ENCODE measurements at places on chromosomes 12 and 14. TPM values are rescaled to one million over a fixed set of nuclear protein-coding genes. Genes with fewer than 3 reads are reported as not detected.

The RPL10L gene
- total RNA-seq = 15.8 TPM

DNA sequence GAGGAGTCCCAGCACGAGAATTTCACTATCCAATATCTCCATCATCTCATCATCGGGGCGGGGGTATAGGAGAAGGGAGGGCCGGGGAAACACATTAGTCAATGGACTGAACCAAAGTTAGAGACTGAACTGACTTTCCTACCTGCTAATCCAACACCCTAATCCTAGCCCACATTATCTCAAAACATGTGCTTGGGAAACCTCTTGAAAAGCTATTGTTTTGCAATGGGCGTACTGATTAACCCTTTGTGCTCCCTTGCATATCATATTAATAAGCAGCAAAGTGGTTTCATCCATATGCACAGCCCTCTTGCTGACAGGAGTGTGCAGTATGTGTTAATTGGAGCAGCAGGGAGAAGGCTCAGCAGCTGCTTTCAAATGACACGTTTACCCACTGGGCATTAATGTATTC lies 125.7 kb upstream of the GRIP1 start:
- no peak for DNase-seq

- DNase-seq = peak; percentile 12
Observed at GRCh38 chr12:130053651-130054069, 108.6 kb upstream of the FZD10 start.

The GYS2 gene
- not detected for total RNA-seq

The FKBP11 gene
- 22.9 TPM for total RNA-seq

DNA sequence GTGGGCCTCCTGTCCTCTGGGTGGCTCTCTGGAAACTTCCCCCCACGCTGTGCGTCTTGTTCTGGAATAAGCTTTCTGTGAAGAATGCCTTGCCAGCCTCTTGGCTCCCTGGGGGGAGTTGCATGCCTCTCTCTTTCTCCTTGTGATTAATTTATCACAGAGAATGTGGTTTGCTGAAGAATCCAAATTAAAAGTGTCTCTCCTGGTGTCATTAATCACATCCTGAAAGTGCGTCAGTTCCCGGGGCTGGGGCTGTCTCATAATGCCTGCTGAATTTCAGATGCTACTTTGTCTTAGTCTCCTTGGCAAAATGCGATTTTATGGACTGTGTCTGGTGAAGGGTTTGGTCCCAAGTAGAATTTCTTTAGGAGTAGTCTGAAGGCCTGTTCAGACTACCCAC lies 787.7 kb upstream of the TMEM132C start:
- DNase-seq = no peak

The PRR4 gene
- 0.79 TPM for total RNA-seq

DNA sequence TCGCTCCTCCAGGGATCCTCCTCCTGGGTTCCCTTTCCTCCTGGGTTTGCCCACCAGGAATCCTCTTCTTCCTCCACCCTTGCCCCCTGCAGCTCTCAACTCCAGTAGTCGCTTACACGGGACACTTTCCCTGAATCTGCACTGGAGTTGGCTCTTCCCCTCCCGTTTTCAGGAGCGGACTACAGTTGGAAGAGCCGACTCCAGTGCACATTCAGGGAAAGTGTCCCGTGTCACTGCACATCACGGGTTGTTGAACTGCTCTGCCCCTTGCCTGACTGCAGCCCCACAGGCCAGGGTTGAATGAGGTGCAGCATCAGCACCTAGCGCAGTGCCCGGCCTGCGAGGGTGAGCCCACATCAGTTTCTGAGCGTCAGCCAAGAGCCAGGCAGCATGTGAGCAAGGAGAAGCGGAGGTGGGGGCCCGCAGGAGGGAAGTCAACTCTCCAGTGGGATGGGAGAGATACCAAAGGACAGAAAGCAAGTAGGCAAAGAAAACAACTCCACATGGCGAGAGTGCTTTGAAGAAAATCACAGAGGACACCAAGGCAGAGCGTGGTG lies 13.1 kb downstream of the RAPGEF3 start:
- DNase-seq = no peak

GRCh38 chr12:58104351-58104755 lies 163.0 kb downstream of the ATP23 start:
- no peak for DNase-seq

GRCh38 chr14:101027966-101028365 lies 124.4 kb upstream of the RTL1 start:
- DNase-seq = no peak

- DNase-seq = no peak
Observed at GRCh38 chr14:63952053-63952932, 99.5 kb downstream of the SYNE2 start.

DNA sequence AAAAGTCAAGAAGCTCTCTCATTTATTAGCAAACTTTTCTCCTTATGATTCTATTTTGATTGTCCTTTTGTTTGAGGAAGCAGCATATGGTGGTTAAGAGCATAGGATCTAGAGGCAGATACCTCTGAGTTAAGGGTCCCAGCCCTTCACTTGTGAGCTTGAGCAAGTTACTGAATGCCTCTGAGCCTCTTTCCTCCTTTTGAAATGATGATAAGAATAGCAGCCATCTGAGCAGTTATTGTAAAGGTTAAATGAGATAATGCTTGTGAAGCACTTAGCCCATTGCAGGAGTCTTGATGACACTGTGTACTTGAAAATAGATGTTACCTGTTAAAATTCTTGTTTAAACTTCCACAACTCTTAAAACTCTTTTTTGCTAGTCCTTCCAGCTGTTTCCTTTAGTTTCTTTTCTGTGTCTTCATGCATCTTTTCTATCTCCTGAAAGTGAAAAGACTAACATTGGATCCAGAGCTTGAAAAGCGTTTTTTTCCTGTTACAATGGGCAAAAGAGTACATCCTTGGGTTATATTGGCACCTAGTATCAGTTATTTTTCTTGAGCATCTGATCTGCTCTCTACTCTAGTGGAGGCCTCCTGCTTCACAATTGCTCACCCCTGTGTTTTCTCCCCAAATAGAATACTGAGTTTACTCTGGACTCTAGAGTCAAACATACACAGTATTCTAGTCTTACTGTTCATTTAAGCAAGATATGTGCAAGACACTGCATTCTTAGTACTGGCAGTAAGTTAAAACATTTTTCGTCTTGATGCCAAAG lies 3.1 kb downstream of the HIF1A start:
- DNase-seq = no peak

DNA sequence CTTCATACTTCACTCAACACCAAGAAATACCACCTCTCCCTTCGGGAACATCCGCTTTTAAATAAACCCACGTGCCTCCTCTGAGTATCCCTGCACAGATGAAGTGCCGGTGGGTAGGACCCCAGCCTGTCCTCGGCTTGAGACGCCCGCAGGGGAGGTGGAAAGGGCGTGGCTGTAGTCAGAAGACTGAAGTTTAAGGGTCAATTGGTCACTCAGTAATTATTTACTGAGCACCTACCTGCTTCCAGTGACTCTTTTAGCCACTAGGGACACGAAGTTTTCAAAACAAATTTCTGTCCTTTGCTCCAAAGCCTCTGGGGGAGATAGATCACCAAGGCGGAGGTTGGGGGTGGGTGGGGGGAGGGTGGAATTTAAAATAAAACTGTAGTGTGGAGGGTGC lies 309.4 kb downstream of the VRK1 start:
- DNase-seq = no peak

DNA sequence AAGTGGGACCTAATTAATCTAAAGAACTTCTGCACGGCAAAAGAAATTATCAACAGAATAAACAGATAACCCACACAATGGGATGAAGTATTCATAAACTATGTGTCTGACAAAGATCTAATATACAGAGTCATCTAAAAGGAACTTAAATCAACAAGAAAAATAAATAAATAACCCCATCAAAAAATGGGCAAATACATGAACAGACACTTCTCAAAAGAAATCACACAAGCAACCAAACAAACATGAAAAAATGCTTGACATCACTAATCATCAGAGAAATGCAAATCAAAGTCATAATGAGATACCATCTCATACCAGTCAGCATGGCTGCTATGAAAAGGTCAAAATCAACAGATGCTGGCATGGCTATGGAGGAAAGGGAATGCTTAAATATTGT lies 466.9 kb downstream of the SOX5 start:
- DNase-seq = no peak

GRCh38 chr12:101207086-101207780 lies 2.8 kb downstream of the SLC5A8 start:
- no peak for DNase-seq

DNA sequence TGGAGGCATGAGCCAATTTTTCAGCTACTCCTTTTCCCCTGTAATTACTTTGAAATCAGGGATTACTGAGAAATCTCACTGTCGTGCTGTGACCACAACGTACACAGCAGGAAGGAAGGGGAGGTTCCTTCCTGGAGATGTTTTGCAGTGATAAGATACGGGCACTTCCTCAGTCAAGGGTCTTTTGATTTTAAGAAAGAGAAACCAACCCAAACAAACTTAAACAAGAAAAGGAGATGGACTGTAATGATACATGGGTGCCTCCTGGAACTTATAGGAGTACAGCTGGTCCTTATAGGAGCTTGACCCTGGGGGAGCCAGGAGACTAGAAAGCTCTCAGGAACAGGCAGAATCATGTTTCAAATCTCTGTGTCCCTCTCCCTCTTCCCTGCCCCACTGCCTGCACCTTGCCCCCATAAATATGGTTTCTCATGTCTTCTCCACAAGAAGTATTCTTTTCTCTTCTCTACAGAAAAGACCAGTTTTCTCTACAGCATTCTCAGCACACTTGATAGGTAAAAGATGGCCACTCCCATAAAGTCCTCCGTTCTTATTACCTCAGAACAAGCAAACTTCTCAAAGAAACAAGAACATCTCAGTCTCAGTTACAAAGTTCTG lies 281.1 kb upstream of the AMIGO2 start:
- DNase-seq = peak; percentile 19

DNA sequence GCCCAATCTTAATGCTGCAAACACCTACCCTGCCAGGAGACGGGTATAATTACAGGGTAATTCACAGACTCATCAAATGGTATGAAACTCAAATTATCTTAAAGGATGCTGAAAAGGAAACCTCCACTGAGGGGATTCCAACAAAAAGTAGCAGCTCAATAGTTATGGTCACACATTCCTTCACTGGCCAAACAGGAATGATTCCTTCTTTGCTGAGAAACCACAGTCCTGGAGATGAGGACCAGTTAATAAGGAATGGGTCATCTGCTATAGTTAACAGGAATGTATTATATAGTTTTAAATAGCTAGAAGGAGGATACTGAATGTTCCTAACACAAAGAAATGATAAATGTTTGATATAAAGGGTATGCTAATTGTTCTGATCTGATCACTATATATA lies 136.9 kb downstream of the STXBP6 start:
- no peak for DNase-seq

GRCh38 chr12:8549381-8549780 lies 8.7 kb upstream of the CLEC4E start:
- DNase-seq = no peak

- DNase-seq = no peak
Observed at GRCh38 chr12:116076399-116076798, 201.1 kb downstream of the MED13L start.

GRCh38 chr12:55019784-55020183 lies at the start of gene NEUROD4:
Gene NEUROD4, plus strand, starts transcription at chr12:55019974. Its CDS starts 6,466 bp downstream, at chr12:55026440.
- DNase-seq = no peak

- DNase-seq = no peak
Observed at GRCh38 chr12:111398530-111398929, 7.2 kb upstream of the SH2B3 start.

- DNase-seq = no peak
Observed at GRCh38 chr12:116441292-116441691, 117.9 kb upstream of the MAP1LC3B2 start.

GRCh38 chr14:31703056-31703455 lies 141.9 kb downstream of the NUBPL start:
- DNase-seq = no peak

DNA sequence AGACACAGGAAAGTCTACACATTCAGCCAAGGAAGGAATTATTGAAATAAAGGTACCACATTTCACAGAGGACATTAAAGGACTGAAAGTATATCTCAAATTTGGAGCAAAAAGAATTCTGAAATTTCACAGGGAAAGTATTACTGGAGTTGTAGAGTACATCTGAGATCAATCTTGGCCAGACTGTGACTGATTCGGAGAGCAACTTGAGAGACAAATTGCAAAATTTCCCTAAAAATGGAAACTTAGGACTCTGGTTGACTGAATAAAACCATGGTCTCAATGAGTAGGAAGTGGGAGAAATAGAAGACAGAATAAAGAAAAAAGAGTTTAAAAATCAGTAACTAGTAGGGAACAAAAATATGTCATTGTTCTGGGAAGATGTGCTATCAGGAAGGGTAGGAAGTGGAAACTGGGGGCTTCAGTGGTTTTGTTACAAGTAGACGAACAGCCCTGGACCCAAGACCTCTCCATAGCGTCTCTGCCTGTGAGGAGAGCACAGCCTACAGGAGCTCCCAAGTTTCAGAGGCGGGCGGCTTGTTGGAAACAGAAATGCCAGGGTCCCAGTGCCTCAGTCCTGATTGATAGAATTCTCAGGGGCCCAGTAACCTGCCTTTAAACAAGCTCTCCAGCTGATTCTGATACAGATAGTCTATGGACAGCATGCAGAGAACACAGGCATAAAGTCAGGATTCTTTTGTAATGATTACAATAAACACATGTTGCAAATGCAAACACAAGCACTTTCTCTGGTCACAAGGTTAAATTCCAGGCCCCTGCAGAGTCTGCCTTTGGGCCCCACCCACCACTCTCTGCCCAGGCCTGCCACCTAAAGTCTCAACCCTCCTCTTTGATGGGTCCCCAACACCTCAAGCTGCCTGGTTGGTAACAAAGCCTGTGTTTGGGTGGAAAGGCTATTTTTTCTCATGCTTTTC lies 63.1 kb downstream of the BBS10 start:
- DNase-seq = no peak

The PIK3C2G gene
- total RNA-seq = 0.32 TPM

GRCh38 chr12:57086493-57087009 lies 2.4 kb upstream of the NAB2 start:
- peak; percentile 81 for DNase-seq

The COCH gene
- 1.6 TPM for total RNA-seq

The CNTN1 gene
- 1.3 TPM for total RNA-seq

- DNase-seq = no peak
Observed at GRCh38 chr14:68730348-68730747, 62.5 kb downstream of the ZFP36L1 start.

DNA sequence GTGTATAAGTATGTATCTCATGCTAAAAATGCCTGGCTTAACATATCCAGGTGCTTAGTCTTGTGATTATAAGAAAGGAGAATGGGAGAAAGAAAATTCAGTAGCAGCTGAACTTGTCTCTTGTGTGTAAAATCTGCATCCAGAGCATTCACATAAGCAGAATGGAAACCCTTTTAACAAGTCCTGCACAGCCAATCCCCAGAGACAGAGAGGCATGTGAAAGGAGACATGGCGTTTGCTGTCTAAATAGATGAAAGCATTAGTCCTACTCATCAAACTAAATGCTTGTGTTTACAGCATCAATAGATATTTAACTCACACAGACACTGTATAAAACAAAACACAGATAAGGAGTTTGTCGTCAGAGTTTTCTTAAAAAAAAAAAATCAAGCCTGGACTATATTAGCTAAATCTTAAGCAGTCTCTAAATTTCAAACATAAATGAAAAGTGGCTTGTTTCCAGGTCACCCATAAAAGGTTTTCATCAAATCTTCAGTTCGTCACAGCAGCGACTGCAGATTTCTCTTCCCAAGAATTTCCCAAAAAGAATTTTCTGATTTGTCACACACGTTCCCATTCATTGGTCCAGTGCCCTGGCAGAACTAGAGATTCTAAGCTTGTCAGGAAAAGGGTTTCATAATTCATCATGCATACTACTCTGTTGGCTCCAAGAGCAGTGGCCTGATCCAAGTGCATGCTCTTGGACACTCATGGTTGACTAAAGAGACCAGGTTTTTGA lies 249.2 kb downstream of the BTG1 start:
- DNase-seq = no peak

The GLT1D1 gene
- total RNA-seq = 0.73 TPM

Measured in mucosa of descending colon (tissue), 3 donors.